ENCODE measurements at places on chromosomes 7 and 10.
A peak's percentile ranks its signal among the peaks of the same experiment; 100 is the strongest.

DNA sequence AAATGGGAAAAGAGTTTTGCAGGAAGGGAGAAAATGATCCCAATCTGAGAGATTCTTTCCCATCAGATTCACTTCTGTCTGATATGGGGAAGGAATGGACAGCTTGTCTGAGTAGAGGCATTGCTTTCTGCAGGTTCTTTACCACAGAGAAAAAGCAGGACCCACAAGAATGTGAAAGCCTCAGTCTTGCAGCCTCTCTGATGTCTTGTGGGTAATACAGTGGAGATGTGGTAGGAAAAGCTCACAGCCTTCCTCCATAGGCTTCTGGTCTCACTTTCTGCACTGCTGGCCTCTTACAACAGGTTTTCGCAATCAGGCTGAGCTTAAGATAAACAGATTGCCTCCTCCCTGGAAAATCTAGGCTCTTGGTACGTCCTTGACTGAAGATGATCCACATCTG lies 551 bp downstream of the IFIT1 start:
- DNase-seq, result no peak

DNA sequence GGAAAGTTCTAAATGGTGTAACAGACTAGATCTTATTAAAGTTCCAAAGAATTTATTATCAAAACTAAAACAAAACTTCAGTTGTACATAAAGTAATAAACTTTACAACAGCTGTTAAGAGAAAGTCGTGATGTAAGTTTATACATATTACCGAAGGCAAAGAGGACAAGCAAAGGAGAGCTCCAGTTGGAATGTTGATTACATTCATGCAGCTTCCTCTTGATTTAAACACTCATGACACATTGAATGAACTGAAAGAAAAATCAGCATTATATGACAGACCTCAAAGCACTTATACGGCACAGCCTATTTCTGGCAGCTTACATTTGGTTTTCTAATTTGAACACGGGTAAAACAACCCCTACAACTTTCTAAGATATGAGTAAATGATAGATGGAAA lies 13.6 kb downstream of the SRI start:
- no peak for DNase-seq

- no peak for DNase-seq
Measured at GRCh38 chr7:25222666-25223065, 5.6 kb downstream of the NPVF start.

DNA sequence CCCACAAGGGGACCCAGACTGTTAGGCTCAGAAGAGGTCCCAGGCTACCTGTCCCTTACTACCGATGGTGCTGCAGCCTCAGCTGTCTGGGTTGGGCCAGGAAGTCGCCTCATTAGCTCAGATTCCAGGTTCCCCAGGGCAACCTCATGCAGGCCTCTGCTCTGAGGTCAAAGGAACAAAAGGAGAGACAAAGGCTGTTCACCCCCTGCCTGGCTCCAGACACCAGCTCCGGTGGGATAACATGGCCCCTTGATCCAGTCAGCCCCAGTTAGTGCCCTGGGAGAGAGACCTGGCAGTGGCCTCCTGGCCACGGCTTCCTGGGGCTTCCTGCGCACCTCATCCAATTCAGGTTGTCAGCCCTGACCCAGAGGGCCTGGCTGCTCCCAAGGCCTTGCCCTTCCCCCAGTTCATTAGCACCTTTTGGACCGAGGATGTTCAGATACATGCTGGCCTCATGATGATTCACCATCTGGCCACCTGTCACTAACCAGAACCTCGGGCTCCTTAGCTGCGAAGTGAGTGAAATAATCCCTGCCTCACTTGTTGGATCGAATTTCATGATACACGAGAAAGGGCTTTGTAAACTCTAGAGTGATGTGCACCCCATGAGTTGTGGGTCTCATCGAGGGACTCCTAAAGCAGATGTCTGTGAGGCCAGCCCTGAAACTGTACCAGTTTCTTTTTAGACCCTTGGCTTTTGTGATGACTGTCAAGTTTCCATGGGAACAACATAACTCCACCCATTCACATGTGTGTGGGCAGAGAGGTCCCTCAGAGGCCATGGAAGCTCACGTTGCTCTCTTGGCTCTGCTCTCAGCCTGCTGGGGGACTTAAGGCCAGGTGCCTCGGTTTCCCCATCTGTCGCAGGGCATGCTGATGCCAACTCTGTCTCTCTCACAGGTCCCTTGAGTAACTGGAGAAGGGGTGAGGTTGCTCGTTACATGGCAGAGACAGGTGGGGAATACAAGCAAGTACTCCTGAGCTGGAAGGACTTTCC lies 79.5 kb upstream of the PCBD1 start:
- peak; percentile 56 for DNase-seq

DNA sequence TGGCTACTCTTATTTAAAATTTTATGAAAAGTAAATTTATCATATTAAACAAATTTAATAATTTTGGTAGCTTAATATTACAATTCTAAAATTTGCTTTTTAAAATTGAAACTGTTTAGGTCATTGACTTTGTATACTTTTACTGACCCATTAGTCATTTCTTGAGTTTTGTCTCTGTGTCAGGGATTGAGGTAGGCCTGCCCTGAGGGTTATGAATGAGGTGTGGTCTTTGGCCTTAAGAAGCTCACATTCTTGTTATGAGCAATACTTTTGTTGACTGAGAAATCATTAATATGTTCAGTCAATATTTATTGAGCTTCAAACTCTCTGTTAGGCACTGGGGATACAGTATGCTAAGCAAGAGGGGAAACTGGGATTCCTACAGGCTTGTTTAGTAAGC lies 47.0 kb upstream of the RPA3 start:
- no peak for DNase-seq

GRCh38 chr7:774161-775109 lies 47.4 kb upstream of the PRKAR1B start:
- peak; percentile 67 for DNase-seq

- peak; percentile 28 for DNase-seq
Measured at GRCh38 chr10:34814913-34815184, 247 bp downstream of the PARD3 start.

GRCh38 chr7:79459381-79459780 lies 5.9 kb upstream of the MAGI2 start:
- DNase-seq, result no peak

- DNase-seq, result no peak
Measured at GRCh38 chr10:45555795-45556194, 116.8 kb downstream of the ZFAND4 start.

DNA sequence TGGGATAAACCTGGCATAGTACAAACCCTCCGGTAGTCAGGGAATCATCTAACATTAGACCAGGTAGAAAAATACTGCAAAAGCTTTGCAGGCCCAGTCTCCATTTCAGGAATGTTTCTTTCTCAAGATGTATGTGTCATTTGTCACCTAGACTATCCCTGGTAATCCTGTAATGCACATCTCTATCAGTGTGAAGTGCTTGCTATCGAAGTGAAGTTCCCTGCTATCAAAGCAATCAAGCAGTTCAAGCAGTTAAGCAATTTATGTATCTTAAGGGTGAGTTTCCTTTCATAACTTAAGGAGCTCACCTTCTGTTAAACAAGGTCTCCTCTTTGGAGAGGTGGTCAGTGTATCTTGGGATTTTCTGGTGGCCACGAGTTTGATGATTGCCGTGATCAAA lies 47.2 kb downstream of the CELF2 start:
- no peak for DNase-seq

DNA sequence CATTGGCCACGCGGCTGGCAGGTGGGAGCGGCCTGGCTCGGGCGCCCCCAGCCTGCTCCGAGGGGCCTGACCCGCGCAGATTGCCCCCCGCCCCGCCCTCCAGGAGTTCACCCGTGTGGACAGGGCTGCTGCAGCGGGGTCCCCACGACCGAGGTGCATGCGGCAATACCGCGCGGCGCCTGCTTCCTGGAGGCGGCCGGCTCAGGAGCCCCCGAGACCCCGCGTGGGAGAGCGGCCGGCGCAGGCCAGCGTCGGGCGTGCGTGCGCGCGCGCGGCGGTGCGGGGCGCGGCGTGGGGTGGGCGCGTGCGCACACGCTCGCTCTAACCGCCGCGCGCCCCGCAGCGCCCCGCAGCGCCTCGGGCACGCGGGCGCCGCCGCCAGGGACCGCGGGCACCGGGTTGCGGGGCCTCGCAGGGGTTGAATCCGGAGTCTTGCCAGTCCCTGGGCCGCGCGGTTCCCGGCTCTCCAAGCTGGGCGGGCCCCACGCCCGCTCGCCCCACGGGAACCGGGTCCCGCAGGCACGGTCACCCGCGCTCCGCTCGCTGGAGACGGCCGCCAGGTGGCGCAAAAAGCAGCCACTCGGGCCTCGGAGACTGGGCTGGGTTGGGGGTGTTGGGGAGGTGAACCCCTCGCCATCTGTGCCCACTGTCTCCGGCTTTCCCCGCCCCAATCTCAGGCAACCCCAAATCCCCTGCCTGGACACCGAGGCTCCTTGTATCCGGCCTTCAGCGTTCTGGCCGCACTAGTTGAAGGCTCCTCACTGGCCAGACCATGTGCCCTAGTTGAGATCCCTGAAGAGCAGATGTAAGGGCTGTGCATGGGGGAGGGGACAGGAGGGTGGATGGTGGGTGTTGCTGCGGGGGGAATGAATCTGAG lies 1.3 kb upstream of the ACHE start:
- DNase-seq, result no peak

- DNase-seq, result no peak
Measured at GRCh38 chr7:29255906-29256692, 61.5 kb downstream of the CHN2 start.

DNA sequence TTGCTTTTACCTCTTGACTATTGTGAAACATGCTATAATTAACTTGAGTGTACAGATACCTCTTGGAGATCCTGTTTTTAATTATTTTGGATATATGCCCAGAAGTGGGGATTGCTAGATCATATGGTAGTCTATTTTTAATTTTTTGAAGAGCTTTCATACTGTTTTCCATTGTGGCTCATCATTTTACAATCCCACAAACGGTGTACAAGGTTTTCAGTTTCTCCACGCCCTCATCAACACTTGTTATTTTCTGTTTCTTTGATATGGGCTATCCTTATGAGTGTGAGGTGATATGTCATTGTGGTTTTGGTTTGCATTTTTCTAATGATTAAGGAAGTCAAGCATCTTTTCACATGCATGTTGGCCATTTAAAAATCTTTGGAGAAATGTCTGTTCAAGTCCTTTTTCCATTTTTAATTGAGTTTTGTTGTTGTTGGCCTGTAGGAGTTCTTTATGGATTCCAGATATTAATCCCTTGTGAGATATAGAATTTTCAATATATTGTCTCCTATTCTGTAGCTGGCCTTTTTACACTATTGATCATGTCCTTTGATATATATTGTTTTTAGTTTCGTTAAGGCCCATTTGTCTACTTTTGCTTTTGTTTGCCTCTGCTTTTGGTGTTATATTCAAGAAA lies 7.5 kb downstream of the AGK start:
- no peak for DNase-seq

- no peak for DNase-seq
Measured at GRCh38 chr10:129900825-129901224, 63.2 kb downstream of the EBF3 start.

- DNase-seq, result no peak
Measured at GRCh38 chr10:121165276-121165675, 314.1 kb downstream of the WDR11 start.

- DNase-seq, result no peak
Measured at GRCh38 chr7:78149787-78150186, 351.2 kb downstream of the PHTF2 start.

DNA sequence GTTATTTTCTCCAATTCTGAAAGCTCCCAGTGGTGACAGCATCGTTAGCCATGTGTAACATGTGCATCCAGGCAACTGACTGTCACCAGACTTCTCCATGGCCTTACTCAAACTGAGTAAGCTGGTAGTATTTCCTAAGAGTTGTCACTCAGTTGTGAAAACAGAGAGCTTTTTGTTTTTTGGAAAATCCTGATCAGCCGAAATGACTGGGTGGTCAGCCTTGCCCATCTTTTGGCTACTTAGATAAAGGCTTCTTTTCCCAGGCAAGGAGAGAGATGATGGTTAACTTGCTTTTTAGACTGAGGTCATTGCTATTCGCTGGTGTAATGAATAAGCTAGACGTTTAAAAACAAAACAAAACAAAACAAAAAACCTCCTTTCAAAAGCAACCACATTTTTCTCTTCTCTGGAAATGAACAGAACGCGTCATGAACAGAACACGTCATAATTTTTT lies 159.5 kb upstream of the KLF14 start:
- no peak for DNase-seq

DNA sequence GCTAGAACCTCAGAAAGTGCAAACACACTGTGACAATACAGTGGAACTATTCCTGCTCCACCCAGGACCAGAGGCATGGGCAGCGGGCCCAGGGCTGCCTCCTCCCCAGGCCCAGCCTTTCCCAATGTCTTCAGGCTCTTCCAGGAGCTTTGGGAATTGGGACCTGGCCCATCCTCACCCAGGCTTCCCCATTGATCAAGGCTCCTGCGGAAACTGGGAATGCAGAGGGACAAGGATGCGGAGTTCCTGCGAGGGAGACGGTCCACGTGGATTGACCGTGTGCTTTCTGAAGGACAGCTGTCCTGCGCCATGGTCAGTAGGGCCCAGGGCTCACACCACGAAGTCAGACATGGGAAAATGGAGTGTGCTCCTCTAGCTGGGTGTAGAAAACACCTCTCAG lies 56.6 kb downstream of the CSGALNACT2 start:
- DNase-seq, result no peak

DNA sequence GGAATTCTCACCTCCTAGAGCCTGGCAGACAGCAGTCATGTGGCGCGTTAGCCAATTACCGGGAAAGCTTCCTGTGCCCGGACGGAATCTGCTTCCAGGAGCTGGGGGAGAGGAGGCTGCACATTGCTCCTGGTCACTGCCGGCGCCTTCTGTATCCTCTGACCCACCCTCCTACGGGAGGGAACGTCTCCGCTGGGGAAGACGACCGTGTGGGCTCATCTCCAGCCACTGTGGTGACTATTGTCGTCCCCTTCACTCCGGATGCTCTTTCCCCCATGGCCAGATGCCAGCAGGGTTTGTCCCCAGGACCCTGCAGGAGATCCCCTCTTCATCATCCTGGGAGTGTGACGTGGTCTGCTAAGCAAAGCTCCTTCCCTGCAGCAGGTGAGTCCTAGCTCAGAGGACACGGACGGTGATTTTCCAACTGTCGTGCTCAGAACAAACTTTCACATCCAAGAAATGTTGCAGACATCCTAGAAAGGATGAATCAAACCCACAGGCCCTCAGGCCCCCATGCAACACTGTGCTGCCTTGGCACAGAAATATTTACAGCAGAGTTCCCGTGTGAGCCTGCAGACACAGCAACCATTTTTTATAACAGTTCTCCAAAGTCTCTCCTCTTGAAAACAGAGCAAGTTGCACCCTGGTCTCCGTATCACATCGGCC lies 29.6 kb upstream of the FAM20C start:
- no peak for DNase-seq

DNA sequence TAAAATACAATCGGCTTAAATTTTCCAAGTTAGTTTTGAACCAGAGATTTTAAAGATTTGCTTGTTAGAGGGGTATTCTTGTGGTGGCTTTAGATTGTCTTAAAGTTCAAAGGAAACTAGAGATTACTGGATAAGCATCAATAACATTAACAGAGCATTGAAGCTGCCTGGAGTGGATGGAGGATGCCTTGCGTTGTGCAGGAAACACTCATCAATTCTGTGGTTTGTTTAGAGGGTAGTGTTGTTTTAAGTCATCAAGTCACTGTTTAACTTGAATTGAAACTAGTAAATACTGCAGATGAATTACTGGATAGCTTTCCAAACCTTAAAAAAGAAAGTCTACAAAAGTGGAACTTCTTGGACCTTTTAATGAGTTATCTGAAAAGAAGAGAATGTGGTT lies 218.6 kb downstream of the CELF2 start:
- no peak for DNase-seq

Measured in GM12892 (cell line).